Right lung (tissue), 10 donors: ENCODE measurements at places on chromosomes 16 and 17.

GRCh38 chr17:73759324-73759723, 115.1 kb upstream of the SDK2 start:
- DNase-seq = no peak

- DNase-seq = no peak
Observed at GRCh38 chr17:7460850-7461660, 16.2 kb downstream of the CHRNB1 start.

GRCh38 chr17:45353043-45353442, 36.2 kb upstream of the MAP3K14 start:
- no peak for DNase-seq

GRCh38 chr17:62621223-62621622, 6.2 kb upstream of the MRC2 start:
- no peak for DNase-seq

DNA sequence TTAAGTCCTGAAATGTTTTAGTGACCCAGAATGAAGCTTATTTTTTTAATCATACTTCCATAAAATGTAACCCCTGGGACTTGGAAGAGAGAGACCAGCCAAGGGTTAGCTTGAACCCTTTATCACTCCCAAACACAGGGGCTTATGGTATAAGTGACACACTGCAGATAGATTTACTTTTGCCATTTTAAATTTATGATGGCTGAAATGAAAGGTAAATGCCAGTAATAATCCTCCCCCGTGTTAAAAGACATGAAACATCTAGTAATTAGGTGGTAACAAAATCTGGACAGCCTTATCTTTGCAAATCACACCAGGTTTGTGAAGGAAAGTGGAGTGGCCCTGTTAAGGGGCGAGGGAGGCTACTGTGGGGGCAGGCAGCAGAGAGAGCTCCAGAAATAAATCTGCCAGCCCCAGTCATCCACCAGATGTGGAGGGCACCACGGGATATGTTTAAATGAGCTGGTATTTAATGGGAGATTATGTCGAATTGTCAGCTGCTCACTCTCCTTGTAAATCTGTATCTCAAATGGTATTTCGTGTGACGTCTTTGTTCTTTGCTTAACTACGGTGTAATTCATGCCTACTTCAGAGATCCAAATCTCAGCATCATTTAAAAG, 326.5 kb downstream of the WWOX start:
- no peak for DNase-seq

- DNase-seq = no peak
Observed at GRCh38 chr16:8583199-8583598, 7.1 kb downstream of the TMEM114 start.

GRCh38 chr17:43467981-43468581, 15.7 kb upstream of the DHX8 start:
- DNase-seq = no peak

- DNase-seq = no peak
Observed at GRCh38 chr17:81666092-81666341, 388 bp downstream of the OXLD1 start.

DNA sequence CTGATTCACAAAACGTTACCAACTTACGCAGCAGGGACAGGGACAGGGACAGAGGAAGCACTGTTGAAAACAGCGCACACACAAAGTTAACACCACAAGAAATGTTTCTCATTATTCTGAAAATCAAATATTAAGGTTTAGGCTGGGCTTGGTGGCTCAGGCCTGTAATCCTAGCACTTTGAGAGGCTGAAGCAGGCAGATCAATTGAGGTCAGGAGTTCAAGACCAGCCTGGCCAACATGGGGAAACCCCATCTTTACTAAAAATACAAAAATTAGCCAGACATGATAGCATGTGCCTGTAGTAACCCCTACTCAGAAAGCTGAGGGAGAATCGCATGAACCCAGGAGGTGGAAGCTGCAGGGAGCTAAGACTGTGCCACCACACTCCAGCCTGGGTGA, 4.2 kb downstream of the CYTH1 start:
- no peak for DNase-seq

- no peak for DNase-seq
Observed at GRCh38 chr17:78682363-78682762, 99.7 kb downstream of the CYTH1 start.

- no peak for DNase-seq
Observed at GRCh38 chr17:76973040-76973439, 104.8 kb downstream of the MGAT5B start.

DNA sequence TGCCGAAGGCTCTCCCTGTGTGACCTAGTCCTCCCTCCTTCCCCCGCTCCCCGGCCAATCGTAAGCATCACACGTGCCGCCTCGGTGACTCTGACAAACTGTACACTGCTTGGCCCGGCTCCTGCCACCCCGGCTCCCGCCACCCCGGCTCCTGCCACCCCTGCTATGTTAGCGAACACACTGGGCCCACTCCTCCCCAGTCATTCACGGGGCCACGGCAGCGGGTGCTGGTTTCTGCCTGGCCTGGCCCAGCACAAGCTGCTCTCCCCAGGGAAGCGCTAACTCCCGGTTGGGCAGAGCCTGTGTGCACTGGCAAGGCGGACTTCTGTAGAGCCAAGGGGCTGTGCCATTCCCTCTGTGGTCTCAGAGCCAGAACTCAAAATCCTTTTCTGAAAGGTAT, 22.0 kb downstream of the NDUFAF8 start:
- no peak for DNase-seq

- no peak for DNase-seq
Observed at GRCh38 chr17:80703142-80703478, 158.5 kb downstream of the RPTOR start.

DNA sequence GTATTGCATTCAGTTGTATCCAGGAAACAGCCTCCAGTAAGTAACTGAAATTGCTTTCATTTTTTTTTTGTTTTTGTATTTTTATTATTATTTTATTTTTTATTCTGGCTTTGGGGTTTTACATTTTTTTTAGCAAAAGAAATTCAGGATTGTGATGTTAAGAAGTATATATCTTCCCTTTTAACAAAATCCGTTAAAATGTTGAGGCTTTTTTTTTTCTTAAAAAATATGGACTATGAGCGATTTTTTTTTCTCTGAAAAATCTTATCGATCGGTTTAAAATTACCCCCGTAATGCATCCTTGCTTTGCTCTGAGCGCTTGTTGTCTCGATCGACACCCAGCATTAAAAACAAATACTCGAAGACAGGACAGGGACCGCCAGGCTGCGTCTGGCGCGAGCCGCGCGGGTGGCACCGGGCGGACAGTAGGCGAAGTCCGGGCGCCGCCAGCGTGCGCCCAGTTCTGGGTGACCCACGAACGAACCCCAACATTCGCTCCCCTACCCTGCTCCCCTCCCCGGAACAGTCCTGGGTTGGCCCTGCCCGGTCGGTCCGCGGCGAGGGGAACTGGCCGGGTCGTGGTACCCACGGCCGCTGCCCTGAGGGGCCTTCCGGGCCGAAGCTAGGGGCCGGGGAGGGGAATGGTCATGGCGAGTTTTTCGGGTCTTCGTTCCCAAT, 482 bp downstream of the BAHCC1 start:
- DNase-seq = no peak

DNA sequence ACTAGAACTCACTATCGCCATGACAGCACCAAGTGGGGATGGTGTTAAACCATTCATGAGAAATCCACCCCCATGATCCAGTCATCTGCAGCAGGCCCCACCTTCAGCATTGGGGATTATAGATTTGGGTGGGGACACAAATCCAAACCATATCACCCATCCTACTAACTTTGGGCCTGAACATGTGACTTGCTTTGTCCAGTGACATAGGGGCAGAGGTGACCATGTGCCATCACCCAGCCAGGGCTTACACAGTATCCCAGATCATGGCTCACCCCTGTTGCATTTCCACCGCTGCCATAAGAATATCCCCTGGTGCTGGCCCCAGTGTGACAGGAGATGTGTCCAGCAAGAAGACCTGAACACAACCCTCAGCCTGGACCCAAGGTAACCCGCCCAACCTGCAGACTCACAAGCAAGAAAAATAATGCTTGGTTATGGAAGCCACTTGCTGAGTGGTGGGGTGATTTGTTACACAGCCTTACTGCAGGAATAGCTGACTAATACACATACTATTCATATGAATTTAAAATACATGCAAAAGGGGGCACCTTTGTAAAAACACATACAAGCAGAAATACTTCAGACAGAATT, 130.9 kb downstream of the GSG1L start:
- DNase-seq = no peak

- DNase-seq = no peak
Observed at GRCh38 chr17:57628421-57628820, 116.7 kb downstream of the CCDC182 start.

DNA sequence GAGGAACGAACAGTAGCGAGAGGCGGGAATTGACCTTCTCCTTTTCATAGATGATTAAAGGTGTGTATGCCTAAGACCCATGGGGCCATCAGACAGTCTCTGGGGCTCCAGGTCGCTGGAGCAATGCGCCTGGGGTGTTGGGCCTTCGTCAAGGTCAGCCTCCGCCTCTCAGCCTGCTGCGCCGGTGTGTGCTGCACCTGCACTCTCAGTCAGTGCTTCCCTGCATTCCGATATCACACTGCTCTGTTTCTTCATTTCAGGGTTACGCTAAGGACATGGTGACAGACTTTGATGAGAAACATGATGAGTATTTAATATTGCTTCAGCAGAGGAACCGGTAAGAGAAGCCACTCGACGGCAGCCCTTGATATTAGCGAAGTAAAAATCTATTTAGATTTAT, 68.2 kb downstream of the KATNIP start:
- no peak for DNase-seq

DNA sequence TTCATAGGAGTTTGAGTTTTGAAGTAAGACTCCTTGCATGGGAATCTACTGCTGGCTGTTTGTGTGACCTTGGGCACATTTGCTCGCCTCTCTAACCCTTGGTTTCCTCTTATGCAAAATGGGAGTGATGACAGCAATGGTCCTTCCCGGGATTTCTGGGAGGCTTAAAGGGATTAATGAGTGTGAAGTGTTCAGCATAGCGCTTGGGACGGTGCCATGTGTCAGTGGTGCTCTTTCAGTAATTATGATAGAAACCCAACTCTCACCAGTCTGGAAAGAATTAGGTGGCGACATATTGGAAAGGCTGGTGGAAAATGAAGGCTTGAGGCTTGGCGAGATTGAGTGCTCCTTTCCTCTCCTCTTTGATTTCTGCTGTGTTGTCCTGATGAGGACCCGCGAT, 429.2 kb upstream of the EEF2KMT start:
- no peak for DNase-seq

DNA sequence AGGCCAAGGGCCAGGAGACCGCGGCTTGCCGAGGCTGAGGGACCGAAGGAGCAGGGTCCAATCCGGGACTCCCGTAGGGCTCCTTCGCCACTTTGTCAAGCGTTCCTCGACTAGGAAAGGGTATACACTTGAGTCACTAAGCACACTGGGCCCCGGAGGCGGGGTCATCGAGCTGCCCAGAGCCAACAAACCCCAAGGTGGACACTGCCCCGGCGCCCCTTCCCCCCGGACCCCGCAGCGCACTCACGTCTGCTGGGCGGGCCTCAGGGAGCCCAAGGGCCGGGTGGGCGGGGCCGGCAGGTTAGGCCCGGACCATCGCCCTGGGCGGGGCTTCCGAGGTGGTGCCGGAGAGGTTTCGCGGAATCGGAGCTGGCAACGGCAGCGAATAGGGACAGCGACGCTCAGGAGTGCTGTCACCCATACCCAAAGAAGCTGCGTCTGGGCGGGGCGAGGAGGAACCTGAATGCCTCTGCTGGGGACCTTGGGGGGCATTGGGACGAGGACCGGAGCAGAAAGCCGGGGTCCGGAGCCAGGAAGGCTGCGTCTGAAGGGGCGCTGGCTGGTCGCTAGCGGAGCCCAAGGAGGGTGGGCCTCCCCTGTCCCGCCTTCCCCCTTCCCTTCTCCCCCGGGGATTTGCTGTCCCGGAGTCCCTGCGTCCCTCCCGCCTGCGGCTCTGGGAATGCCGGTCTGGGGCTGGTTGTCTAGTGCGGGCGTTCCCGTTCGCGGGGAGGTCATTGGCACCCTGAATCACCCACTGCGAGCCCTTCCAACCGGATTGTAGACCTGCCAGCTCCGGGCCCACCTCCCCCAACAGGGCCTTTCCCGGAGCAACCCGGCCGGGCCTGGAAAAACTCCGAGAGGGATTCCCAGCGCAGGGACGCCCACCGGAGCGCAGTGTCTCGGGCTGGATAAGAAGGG, 118.2 kb upstream of the SMURF2 start:
- peak; percentile 33 for DNase-seq

- no peak for DNase-seq
Observed at GRCh38 chr17:6683081-6683684, 30.0 kb downstream of the SLC13A5 start.

DNA sequence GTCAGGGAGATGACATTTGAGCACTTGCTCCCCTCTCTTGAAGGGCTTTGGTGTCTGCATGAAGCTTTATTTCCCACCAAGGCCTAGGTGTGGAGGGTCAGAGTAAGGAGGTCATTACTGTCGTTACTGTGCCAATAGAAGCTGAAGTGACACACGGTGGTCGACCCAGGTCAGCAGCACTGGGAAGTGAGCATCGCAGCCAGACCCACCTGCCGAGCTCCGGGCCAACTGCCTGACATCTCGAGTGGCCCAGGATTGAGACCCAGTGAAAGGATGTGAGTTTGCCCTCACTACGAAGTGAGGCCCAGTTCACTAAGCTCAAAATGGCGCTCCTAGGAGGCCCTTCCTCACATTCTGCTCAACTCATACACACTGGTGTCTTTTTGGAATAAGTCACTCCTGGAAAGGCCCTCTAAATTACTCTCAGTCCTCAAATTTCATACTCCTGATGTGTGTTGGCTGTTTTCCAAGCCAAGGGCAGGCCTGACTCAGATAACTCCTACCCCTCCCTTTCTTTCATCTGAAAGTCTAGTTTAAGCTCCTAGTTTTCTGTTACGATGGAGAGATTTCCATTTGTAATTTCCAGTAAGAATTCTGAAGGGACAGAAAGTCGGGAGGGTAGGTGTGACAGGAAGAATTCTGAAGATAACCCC, 200.4 kb downstream of the LGALS9B start:
- DNase-seq = no peak

DNA sequence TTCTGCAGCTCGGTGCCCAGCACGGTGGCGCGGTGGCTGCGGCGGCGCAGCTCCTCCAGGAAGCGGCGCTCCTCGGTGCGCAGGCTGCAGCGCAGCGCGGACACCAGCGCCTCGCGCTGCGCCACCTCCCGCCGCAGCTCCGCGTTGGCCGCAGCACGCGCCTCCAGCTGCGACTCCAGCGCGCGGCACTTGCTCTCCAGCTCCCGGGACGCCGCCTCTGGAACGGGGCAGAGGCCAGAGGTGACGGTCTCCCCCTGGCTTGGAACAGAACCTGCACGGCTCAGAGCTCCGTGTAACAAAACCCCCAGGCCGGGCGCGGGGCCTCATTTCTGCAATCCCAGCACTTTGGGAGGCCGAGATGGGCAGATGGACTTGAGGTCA, 13.2 kb upstream of the CLUH start:
- no peak for DNase-seq
